Muscle of back (tissue), 13 donors: ENCODE measurements at places on chromosomes 6 and 20. TPM values are rescaled to one million over a fixed set of nuclear protein-coding genes. Genes with fewer than 3 reads are reported as not detected.
A peak's percentile ranks its signal among the peaks of the same experiment; 100 is the strongest.

Gene LPA
- polyA plus RNA-seq, result 0.13 TPM

- DNase-seq, result no peak
Measured at GRCh38 chr6:160692369-160692959, 9.6 kb upstream of the PLG start.

Gene LY6G5C
- polyA plus RNA-seq, result 1.1 TPM

DNA sequence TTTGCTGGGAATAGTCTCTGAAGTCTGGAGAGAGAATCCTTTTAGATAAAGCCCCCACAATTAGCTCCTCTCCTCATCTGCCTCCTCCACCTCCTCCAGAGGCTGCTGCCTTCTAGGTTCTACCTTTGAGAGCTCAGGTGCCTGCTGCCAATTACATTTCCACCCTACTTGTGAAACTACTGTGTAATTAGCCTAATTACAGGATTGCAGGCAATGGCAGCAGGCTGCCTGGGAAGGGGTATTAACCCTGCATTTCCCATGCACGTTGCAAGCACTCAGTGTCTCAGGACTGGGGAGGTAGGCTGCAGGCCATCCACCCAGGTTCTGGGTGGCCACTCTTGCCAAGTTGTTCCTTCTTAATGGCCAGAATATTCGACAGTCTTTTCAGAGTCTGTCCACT is 215.6 kb upstream of the ZNF217 start:
- no peak for DNase-seq

Gene GABRR1
- polyA plus RNA-seq, result 0.99 TPM

DNA sequence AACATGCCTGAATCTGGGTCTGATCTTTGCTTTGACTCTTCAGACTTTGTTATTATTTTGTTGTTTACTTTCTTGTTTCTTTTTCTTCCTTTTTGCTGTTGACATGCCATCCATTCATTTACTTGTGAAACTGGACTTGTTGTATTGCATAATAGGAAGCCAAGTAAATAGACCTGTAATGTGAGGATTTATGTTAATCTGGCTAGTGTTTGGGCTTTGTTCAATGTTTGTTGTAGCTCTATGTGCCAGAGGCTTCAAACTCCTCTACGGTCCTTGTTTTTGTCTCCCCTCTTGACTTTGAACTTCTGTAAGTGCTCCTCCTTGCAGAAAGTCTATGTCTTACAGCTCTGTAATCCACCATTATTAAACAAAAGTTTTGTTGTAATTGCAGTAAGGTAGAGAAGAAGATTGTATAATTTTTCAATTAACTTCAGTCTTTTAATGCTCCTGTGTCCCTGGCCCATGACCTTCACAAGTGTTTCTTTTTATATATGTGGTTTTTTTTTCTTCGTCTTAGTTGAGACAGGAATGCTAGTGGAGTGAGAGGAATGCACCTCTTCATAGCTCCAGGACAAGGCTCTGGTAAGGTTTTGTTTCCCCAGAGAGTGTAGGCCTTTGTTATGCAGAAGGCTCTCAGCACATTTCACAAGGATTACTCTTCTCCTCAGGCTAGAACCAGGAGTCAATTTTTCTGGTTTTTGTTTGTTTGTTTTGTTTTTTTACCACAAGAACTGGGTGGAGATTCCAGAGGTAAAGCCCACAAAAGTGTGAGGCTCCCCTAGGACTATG is 1061.8 kb upstream of the CITED2 start:
- DNase-seq, result no peak

DNA sequence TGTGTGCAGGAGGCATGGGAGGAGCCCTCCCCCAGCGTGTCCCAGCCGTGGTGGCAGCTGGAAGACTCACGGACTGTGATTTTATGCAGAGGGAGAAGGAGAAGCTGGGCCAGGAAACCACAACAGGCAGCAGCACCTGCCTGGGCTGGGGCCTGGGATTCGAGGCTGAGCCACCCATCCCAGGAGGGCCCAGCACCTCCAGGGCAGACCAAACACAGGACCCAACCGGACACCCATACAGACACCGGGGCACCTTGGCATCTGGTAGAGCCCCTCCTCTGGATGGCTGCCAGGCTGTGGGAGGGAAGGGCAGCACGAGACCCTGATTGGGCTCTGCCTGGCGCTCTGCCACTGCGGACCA is 41.7 kb upstream of the CHRNA4 start:
- no peak for DNase-seq

DNA sequence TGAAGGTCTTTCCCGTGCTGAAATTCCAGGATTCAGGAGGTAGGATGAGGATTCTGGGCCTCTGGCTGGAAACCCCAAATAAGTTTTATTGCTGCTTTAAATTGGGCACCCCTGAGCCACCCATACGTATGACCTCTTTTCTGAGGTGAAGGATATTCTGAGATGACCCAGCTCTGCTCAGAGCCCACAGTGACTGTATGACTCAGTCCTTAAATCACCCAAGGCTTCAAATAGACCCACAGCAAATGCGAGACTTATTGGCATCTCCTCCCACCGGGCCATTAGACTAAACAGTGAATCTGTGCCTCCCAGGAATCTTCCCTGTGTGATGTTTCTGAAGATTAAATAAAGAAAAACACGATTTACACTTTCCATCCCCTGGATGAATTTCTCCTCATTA is 9.5 kb downstream of the SIRPG start:
- no peak for DNase-seq

- no peak for DNase-seq
Measured at GRCh38 chr6:87498048-87498447, 25.3 kb downstream of the SLC35A1 start.

DNA sequence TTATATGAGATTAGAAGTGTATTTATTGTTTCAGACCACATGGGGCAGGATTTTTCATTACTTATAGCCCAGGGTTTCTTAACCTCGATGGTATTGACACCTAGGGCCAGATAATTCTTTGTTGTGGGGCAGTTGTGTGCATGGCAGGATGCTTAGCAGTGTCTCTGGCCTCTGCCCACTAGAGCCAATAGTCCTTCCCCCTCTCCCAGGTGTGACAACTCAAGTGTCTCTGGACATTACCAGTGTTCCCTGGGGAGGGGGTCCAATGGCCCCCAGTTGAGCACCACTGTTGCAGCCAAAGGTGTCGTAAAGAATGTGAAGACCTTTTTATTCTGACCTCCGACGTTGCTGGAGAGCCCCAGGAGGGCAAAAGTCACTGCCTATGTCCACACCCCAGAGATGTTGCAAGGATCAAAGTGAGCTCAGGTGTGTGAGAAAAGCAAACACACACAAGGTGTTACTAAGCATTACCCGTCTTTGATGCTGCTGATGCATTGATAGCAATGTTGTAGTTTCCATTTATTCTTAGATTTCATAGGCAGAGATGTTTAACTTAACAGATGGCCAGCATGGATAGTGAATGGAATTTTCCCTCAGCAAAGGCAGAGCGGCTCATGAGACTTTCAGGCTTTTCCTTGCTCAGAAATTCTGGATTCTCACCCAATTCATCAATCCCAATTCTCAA is 22.2 kb downstream of the BANF2 start:
- DNase-seq, result no peak

DNA sequence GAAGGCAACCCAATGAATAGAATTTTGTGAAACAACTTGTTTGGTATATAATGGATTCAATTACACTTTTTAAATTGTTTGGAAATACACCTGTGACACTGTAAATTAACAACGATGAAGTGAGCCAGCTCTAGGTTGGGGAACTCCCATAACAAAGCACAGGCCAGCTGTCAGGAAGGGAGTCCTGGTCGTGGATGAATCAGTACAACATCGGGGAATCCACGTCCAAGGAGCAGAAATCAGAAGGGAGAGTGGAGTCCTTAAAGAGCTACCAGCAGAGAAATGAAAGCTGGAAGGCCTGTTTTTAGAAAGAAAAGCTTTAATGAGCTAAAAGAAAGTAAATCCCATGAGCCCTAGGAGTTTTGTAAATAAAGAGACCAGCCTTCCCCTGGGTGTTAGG is 223.1 kb upstream of the SLC35B3 start:
- no peak for DNase-seq

Gene SMPD2
- 5.7 TPM for polyA plus RNA-seq

Gene HNF4A
- not detected for polyA plus RNA-seq

DNA sequence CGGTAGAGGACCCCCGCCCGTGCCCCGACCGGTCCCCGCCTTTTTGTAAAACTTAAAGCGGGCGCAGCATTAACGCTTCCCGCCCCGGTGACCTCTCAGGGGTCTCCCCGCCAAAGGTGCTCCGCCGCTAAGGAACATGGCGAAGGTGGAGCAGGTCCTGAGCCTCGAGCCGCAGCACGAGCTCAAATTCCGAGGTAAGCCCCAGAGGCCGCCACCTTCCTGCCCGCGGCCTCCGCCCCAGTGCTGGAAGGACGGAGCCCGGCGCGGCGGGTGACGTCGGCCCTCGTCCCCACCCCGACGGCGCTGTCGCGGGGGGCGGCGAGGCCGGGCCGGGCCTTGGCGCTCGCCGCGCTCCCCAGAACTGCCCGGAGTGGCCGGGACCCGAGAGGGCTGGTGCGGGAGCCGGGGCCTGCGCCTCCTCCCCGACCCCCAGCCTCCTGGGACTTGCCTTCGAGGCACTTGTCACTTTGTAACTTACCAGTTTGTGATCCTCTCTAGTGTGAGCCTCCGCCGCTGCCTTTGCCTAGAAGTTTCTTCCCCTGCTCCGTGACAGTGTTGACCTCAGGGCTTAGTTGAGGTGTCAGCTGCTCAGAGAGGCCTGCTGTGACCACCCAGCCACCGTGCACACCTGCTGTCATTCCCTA is 417 bp downstream of the VAPB start:
- DNase-seq, result no peak

Gene VGLL2
- polyA plus RNA-seq, result 111 TPM

DNA sequence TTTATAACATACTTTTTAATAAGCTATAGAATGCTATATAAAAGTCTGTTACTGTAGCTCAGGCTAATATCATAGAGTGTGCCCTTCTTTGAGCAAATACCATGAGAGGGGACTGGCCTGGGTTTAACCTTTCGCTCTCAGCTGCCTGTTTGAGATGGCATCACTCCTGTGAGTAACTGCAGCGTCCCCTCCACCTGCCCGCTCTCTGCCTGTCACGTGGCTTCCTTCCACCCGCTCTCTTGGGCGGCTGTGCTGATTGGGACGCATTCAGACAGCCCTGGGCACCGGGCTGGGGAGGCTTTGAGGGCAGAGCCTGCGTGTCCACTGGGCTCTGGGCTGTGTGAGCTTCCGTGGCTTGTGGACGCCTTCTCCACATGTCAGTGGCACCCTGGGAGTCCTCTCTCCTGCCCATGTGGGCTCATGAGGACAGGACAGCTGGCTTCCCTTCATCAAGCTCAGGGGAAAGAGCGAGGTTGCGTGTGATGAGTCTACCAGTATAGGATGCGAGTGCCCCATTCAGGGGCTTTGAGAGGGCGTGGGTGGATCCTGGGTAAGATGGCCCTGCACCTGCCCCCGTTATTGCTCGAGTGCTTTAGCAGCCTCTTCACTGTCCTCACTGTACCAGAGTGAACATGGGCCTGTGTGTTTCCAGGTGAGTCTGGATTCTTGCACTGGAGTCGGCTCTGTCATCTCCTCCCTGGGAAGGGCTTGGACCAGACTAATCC is 10.7 kb upstream of the C20orf204 start:
- no peak for DNase-seq

DNA sequence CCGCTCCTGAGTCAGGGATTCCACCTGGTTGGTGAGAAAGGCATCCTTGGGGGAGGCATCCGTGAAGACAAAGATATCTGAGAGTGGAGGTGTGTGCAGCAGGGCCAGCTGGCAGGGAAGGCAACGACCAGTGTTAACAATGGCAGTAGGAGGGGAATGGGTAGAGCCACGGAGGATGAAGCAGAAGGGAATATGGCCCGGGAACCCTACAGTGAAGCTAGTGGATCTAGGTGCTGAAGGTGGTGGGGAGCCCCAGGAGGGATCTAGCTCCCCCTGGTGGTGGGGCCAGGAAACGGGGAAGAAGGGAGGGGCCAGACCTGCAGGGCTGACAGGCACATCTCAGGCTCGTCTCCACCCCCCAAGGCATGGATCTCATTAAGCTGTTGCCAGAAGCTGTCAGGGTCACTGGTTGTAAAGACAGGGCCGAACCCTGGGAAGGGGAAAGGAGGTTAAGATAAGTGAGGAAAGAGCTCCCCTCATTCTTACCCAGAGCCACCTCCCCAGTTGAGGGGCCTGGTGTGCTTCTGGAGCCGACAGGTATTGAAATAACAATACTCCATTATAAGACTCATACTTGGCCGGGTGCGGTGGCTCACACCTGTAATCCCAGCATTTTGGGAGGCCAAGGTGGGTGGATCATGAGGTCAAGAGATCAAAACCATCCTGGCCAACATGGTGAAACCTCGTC is 7.3 kb downstream of the VWA7 start:
- peak; percentile 45 for DNase-seq

DNA sequence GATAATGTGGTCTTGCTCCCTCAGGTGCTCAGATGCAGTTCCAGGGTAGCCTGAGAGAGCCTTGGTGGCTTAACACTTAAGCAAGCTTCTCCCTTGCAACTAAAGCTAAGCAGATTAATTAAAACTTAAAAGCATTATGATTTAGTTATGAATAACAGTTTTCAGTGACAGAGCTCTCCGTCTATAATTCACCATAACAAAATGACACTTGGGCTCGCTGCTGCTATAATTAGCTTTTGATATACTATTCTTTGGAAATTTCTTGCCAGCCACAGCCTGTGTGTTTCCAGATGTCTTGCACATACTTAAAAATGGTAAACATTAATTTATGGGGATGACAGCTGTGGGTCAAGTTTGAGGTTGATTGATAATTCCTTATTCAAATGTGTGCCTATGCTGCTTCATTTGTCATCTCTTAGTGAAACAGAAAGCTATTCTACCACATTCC is 380.5 kb downstream of the TFAP2B start:
- peak; percentile 9 for DNase-seq

DNA sequence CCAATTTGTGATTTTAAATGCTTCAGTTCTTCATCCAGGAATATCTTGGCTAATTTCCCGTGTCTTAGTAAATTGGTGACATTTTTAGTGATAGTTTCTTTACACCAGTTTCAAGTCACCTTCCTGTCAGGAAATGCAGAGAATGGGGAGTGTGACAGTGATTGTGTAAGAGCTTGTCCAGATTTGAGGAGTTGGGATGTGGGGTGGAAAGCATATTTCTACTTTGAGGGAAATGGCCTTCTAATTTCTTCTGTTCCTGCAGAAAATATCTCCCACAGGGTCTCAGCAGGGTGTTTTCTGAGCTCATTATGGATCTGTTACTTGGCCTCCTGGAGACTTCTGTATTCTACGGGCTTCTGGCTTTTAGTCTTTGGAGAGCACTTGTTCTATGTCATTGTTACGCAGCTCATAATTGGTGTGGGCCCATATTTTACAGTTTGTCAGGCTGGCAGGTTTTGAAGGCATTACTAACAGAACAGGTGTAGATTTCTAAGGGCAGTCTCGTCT is 65.6 kb downstream of the TMEM200A start:
- DNase-seq, result no peak

GRCh38 chr20:34030456-34030855 is 36.7 kb downstream of the RALY start:
- DNase-seq, result no peak

Gene DEFB125
- polyA plus RNA-seq, result not detected

Gene MYBL2
- 15.6 TPM for polyA plus RNA-seq

GRCh38 chr6:1089859-1090258 is 222.0 kb upstream of the FOXQ1 start:
- DNase-seq, result no peak

Gene FILIP1
- polyA plus RNA-seq, result 44.5 TPM

GRCh38 chr6:24357336-24358218 is at the start of gene DCDC2:
Gene DCDC2 (minus strand): TSS chr6:24358059. CDS start chr6:24357750, 309 bp downstream.
- DNase-seq, result peak; percentile 45
